ENCODE measurements at places on chromosomes 1 and 21. TPM values are rescaled to one million over a fixed set of nuclear protein-coding genes. Genes with fewer than 3 reads are reported as not detected.

The TNFRSF1B gene
- total RNA-seq: 145 TPM

The KCNJ15 gene
- 2.3 TPM for total RNA-seq

The TMEM82 gene
- not detected for total RNA-seq

The CD101 gene
- total RNA-seq: 0.82 TPM

The C4BPB gene
- 0.43 TPM for total RNA-seq

The GRIK3 gene
- total RNA-seq: not detected

The PKP1 gene
- not detected for total RNA-seq

The CD34 gene
- not detected for total RNA-seq

The EVA1C gene
- total RNA-seq: 8.2 TPM

The RIPPLY3 gene
- 0.26 TPM for total RNA-seq

The ALG6 gene
- 27.7 TPM for total RNA-seq

The CLCA1 gene
- total RNA-seq: not detected

The SLAMF9 gene
- total RNA-seq: not detected

The ALPL gene
- not detected for total RNA-seq

The RABGGTB gene
- 235 TPM for total RNA-seq

The RGS16 gene
- total RNA-seq: 94.3 TPM

The OR2W3 gene
- total RNA-seq: 0.21 TPM

The KIAA1614 gene
- 0.16 TPM for total RNA-seq

The GPR3 gene
- total RNA-seq: 3.3 TPM

The PARP1 gene
- total RNA-seq: 215 TPM

The RCOR3 gene
- total RNA-seq: 38.0 TPM

The SLC35A3 gene
- total RNA-seq: 15.7 TPM

The TMEM59 gene
- 99.3 TPM for total RNA-seq

The PCP4 gene
- not detected for total RNA-seq

The ERICH3 gene
- not detected for total RNA-seq

The CTSK gene
- total RNA-seq: 2.1 TPM

The ARHGEF16 gene
- total RNA-seq: not detected

The JAM2 gene
- total RNA-seq: 0.33 TPM

The GPA33 gene
- total RNA-seq: not detected

The GPR52 gene
- total RNA-seq: 3.0 TPM

The KLHDC7A gene
- not detected for total RNA-seq

The TMEM51 gene
- 0.14 TPM for total RNA-seq

The SDHB gene
- total RNA-seq: 140 TPM

The C8B gene
- not detected for total RNA-seq

The OR2T33 gene
- not detected for total RNA-seq

The FMO4 gene
- 1.8 TPM for total RNA-seq

The ARHGAP30 gene
- 139 TPM for total RNA-seq

The SLAMF6 gene
- 55.4 TPM for total RNA-seq

The KLF17 gene
- total RNA-seq: not detected

The AADACL3 gene
- not detected for total RNA-seq

The SERPINC1 gene
- total RNA-seq: not detected

Measured in activated CD4-positive, alpha-beta T cell treated with anti-CD3 and anti-CD28 coated beads, Interleukin-2, amount 10 ng/mL, durations not matched to agents 24 days and 14 days (primary cell).